Stimulated activated CD4-positive, alpha-beta T cell treated with anti-CD3 and anti-CD28 coated beads, Interleukin-1b, Interleukin-23, amount 100 ng/mL, for 1 hour (primary cell): ENCODE measurements at places on chromosomes 2 and 18.

GRCh38 chr2:191020742-191021381 lies 6.9 kb upstream of the STAT1 start:
- DNase-seq, result no peak

DNA sequence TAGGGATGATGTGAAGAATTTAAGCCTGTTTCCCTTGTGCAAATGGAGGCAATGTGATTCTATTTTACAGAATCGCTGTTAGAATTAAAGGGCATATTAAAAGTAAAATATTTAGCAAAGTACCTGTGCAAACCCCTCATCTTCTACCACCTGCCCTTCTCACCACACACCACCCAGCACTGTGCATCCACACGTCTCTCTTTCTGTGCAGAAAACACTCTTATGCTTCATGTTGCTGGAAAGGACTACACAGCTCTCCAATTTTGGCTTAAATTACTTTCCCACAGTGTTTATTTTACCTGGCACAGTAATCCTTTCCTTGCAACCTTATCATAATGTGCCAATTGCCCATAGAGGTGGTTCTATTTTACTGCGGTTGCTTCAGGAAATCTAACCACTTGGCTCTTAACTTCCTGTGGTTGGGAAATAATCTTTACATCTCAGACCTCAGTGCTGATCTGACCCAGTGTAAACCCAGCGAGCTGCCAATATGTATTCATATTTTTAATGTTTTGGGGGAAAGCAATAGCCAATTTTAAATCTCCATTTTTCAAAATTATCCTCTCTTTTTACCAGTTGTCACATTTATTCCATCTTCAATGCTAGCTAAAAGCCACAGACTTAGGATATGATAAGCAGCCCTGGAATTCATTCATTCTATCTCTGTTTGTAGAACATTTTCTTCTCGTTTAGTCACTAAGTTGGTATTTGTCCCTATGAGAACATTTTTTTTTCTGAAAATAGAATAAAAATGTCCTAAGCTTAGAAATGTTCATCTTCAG lies 250.9 kb downstream of the DSEL start:
- no peak for DNase-seq

GRCh38 chr2:69143748-69144360 lies 130.9 kb downstream of the ANTXR1 start:
- DNase-seq, result no peak

- DNase-seq, result no peak
These were observed 24.9 kb upstream of the CD8A start for GRCh38 chr2:86815611-86816010.

GRCh38 chr2:130370490-130370889 lies 14.6 kb downstream of the PTPN18 start:
- DNase-seq, result no peak

- no peak for DNase-seq
These were observed 52.0 kb upstream of the HS6ST1 start for GRCh38 chr2:128370468-128371247.

- DNase-seq, result no peak
These were observed 164.1 kb upstream of the BOD1L2 start for GRCh38 chr18:56982766-56983165.

- DNase-seq, result no peak
These were observed 1429.5 kb upstream of the ACVR2A start for GRCh38 chr2:146415291-146415690.

- DNase-seq, result no peak
These were observed 11.6 kb downstream of the ZNF397 start for GRCh38 chr18:35252466-35252865.

DNA sequence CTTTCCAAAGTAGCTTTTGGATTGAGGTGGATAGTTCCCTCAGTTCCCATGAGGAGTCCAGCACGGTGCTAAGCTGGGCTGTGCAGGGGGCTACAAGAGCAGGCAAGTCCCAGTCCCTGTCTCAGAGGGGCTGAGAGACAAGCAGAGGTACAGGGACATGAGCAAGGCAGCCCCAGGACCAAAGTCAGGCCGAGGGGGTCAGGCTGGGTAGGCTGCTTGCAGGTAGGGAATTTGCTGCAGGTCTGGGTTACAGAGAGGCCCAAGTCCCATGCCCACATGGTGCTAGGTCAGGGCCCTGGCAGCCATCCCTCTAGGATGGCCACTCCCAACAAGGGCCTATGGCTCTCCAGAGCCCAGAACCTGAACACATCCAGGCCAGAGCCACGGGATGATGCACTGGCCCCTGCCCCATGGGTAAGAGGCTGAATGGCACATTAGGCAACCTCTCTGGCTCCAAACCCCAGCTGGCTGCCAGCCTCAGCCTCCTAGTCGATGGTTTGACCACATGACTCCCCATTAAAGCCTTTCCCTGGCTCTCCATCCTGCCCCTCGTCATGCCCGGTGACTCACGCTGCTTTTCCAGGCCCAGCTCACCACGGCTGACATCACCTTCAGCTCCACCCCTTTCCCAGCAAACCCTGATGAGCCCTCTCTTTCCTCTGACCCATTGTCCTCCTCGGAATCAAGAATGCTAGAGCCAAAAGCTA lies 83.7 kb downstream of the SDC1 start:
- DNase-seq, result no peak

DNA sequence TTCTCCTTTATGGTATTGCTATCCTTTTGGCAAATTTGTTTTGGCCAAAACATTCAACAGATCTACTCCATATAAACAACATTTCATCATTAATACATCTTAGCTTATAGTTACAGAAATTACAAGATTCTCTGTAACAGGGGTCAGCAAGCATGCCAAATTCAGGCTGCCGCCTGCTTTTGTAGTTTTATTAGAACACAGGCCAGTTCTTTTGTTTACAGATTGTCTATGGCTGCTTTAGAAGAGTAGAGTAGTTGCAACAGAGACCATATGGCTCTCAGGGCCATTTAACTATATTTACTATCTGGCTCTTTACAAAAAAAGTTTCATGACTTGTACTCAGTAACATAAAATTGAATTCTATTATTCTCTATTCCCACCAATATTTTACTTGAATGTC lies 53.9 kb downstream of the LNPK start:
- DNase-seq, result no peak

GRCh38 chr2:127712999-127713398 lies 11.7 kb downstream of the SFT2D3 start:
- no peak for DNase-seq

GRCh38 chr2:45852450-45853150 lies 201.1 kb downstream of the PRKCE start:
- no peak for DNase-seq

- no peak for DNase-seq
These were observed 5.1 kb downstream of the COMMD1 start for GRCh38 chr2:61910603-61911002.

DNA sequence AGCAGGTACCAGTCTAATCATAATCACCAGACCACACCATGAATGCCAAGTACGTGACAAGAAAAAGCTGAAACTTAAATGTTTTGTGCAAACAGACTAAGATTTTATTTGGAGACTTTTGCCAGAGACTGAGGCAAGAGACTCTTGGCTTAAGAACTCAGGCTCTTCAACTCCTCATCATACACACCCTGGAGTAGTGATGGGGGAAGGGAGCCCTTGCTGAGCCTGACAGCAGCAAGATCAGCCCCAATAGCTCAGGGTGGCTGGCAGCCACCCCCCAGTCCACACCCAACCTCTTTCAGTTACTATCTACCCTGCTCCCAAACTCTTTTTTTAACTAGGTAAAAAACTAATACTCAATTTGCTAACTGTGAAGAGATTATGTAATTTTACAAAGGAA lies 114.8 kb downstream of the CCBE1 start:
- no peak for DNase-seq

GRCh38 chr2:39608263-39608575 lies 57.5 kb upstream of the TMEM178A start:
- DNase-seq, result no peak

DNA sequence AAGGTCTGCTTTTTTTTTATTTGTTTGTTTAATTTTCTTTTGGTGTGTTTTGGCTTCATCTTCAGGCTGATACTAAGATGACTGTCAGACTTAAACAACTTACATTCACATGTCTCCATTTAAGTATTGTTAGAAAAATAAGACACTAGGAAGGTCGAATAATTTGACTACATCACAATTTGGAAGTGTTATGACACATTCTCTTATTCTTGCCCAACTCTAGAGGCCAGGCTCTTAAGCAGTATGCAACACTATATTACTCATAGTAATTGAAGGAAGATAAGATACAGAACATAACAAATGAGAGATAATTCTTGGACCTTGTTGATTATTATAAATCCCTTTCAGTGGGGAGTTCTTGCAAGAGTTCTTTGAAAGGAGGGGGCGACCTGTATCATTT lies 295.3 kb upstream of the COL3A1 start:
- no peak for DNase-seq

DNA sequence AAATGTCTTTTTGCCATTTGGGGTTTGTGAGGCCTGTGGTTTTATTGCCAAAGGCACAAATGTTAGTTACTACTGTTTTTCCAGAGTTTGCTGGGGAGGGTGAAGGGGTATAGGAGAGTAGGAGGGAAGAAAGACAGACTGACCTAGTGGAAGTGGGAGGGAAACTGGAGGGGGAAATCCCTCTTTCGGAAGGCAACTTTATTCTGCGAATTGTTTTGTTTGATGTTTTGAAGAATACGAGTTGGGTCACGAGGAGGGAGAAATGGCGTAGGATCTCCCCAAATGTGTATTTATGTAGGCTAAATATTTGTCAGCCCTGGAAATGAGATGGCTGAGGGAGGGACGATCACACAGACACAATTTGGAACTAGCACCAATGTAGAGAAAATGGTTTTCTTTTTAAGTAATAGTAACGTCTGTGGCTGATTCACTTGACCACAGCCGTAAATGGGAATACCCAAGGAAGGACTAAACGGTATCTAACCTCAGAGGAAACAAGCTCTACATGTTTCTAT lies 172.3 kb downstream of the ICOS start:
- DNase-seq, result no peak

DNA sequence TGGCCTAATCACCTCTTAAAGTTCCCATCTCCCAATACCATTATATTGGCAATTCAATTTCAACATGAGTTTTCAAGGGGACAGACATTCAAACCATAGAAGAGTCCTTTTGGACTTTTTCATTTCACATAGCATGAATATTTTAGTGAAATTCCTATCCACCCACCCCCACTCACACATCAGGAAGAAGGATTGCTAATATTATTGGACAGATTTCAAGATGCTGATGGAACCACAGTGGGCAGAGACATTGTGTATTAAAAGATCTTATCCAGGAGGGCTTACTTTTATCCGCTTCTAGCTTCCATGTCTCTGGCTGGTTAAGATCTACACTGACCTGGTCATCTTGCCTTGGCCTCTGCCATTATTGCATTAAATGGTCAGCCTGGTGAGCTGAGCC lies 297.4 kb upstream of the ACVR2A start:
- DNase-seq, result no peak

DNA sequence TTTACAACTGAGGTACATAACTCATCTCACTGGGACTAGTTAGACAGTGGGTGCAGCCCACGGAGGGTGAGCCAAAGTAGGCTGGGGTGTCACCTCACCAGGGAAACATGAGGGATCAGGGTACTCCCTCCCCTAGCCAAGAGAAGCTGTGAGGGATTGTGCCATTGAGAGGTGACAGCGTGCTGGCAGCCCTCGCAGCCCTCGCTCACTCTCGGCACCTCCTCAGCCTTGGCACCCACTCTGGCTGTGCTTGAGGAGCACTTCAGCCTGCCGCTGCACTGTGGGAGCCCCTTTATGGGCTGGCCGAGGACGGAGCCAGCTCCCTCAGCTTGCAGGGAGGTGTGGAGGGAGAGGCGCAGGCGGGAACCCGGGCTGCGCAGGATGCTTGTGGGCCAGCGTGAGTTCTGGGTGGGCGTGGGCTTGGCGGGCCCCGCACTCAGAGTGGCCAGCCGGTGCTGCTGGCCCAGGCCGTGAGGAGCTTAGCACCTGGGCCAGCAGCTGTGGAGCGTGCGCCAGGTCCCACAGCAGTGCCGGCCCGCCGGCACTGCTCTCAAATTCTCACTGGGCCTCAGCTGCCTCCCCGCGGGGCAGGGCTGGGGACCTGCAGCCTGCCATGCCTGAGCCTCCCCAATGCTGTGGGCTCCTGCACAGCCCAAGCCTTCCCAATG lies 44.5 kb upstream of the FAM110C start:
- no peak for DNase-seq

- DNase-seq, result no peak
These were observed 317.8 kb downstream of the EPHA4 start for GRCh38 chr2:221254299-221254698.

GRCh38 chr18:51066273-51066672 lies 36.3 kb downstream of the SMAD4 start:
- DNase-seq, result no peak

GRCh38 chr2:161578998-161579397 lies 45.2 kb upstream of the SLC4A10 start:
- DNase-seq, result no peak

GRCh38 chr2:44778221-44778654 lies 163.3 kb upstream of the SIX3 start:
- DNase-seq, result no peak

DNA sequence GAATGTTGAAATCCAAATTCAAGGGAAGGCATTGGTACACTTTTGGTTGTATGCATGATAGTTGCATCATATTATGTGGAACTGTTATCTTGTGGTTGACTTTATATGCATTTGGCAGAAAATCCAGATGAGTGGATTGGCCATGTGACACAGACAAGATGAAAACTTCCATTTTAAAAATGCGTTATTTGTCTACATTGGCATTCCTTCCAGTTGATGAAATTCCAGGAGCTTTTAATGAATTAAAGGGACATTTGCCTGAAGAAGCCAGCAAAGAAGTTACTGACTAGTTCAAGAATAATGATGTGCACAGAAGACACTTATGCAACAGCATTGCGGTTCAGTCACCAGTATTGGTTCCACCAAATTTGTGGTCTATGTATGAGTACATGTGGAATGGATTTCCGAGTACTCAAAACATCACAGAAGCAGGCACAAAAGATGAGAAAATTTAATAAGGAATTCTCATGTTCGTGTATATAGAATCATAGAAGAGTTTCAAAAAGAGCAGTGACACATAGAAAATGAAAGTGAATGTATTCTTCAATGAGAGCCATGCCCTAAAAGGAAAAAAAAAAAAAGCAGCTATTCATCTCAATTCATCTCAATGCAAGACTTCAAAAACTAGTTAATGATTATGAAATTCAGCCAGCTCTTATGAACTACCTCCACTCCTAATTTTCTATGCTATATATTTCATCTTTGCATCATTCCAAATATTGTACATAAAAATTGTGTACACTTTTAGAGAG lies 232.1 kb downstream of the RBM43 start:
- no peak for DNase-seq

GRCh38 chr18:47935321-47936055 lies 5.0 kb upstream of the SMAD2 start:
- no peak for DNase-seq

GRCh38 chr2:232537079-232537478 lies 2.4 kb upstream of the CHRNG start:
- no peak for DNase-seq

DNA sequence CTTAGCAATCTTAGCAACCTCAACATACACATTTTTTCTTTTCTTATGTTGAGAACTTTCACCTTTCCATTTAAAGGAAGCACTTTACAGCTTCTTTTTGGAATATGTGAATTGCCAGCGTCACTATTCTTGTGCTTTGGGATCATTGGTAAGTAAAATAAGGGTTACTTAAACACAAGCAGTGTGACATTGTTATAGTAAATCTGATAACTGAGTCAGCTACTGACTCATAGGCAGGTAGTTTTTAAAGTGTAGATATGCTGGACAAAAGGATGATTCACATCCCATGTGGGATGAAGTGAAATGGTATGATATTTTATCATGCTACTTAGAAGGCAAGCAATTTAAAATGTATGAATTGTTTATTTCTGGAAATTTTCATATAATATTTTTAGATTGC lies 637.2 kb downstream of the DCDC2C start:
- no peak for DNase-seq

GRCh38 chr2:160603771-160604510 lies 110.3 kb upstream of the RBMS1 start:
- no peak for DNase-seq

- no peak for DNase-seq
These were observed 146.3 kb upstream of the TWIST2 start for GRCh38 chr2:238701341-238702206.
